ENCODE measurements at places on chromosomes 16 and 17. TPM values are rescaled to one million over a fixed set of nuclear protein-coding genes. Genes with fewer than 3 reads are reported as not detected.

The GPRC5C gene
- 54.4 TPM for total RNA-seq

The SPNS3 gene
- total RNA-seq = 0.37 TPM

The CDC27 gene
- 191 TPM for total RNA-seq

DNA sequence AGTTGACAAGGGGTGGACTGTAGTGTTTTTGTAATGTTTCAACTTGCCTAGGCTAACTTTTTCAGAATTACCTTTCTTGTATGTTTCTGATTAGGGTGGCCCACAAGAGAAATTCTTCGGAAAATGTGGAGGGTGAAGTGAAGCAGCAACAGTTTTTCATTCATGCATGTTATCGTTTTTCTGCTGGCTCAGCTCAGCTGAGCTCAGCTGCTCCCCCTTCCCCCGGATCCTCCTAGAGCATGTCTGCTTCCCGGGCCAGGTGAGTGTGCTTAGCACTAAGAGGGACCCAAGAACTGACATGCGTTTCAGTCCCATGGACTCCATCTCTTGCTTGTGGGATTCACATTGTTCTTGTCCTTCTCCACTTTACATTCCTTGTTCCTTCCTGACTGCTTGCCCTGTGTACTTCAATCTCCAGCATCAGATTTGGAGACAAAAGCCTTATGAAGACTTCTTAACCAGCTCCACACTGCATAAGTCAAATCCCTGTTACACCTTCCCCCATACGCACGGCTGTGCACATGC is 33.6 kb downstream of the SCPEP1 start:
- no peak for DNase-seq

The DHRS7C gene
- not detected for total RNA-seq

- DNase-seq = no peak
Measured at GRCh38 chr17:43832168-43832975, 574 bp downstream of the MPP3 start.

DNA sequence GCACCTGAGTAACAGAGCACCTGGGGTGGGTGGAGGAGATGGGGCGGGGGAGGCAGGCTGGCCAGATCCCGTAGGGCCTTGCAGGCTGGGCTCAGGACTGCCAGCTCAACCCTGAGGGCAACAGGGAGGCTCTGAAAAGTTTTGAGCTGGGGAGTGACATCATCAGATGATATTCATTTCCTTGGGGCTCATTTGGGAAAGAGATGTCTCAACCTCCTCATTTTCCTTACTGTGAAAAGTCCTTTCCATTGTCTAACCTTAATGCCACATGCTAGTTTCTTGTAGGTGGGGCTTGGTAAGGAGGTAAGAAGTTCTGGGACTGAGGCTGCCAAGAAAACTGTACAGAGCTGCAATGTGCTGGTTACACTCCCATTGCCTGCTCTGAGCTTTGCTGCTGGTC is 3.7 kb downstream of the TNS4 start:
- no peak for DNase-seq

DNA sequence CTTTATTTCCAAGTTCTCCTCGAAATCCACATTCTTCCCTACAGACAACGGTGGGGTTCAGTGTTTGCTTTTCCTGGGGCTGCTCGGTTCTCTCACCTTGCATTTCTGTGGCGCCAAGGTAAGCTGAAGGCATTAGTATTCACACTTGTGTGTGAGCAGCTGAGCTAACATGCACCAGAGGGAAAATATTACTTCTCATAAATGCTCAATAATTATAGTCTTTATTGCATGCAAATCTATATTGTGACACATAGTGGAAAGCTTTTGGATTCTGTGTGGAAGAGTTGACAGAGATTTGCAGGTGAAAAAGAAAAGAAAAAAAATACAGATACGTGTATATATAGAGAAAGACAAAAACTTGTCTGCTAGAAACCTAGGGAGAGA is 411.8 kb downstream of the MAF start:
- DNase-seq = no peak

GRCh38 chr17:82985973-82986372 is 93.4 kb upstream of the METRNL start:
- DNase-seq = no peak

The KRTAP16-1 gene
- not detected for total RNA-seq

DNA sequence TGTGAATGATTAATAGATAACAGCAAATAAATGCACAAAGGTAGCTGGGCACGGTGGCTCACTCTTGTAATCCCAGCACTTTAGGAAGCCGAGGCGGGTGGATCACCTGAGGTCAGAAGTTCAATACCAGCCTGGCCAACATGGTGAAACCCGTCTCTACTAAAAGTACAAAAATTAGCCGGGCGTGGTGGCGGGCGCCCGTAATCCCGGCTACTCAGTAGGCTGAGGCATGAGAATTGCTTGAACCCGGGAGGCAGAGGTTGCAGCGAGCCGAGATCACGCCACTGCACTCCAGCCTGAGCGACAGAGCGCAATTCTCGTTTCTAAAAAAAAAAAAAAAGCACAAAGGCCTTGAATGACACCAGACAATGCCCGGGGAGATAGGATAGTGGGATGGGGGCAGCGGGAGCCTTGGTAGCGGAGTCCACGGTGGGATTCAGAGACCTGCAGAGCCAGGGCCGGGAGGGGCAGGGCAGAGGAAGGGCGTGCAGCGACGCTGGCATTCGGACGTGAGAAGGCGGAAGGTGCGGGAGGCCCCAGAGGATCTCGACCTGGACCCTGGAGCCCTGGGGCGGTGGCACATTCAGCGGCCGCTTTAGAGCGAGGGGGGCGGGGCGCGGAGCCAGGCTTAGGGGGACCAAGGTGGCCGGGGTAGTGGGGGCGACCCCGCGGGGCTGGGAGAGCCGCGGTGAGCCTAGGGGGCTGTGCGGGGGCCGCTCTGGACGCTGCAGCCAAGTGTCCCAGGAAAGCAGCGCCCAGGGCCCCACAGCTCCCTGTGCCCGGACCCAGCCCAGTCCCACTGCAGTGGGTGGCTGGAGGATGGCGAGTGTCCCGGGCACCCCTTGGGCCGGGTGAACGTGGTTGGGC is 999 bp upstream of the FLYWCH2 start:
- DNase-seq = no peak
